ENCODE measurements at places on chromosomes 11 and 22.

- no peak for DNase-seq
Measured at GRCh38 chr11:63639199-63639832, 25.1 kb upstream of the PLAAT3 start.

- no peak for DNase-seq
Measured at GRCh38 chr11:128830290-128831173, 36.6 kb downstream of the KCNJ1 start.

DNA sequence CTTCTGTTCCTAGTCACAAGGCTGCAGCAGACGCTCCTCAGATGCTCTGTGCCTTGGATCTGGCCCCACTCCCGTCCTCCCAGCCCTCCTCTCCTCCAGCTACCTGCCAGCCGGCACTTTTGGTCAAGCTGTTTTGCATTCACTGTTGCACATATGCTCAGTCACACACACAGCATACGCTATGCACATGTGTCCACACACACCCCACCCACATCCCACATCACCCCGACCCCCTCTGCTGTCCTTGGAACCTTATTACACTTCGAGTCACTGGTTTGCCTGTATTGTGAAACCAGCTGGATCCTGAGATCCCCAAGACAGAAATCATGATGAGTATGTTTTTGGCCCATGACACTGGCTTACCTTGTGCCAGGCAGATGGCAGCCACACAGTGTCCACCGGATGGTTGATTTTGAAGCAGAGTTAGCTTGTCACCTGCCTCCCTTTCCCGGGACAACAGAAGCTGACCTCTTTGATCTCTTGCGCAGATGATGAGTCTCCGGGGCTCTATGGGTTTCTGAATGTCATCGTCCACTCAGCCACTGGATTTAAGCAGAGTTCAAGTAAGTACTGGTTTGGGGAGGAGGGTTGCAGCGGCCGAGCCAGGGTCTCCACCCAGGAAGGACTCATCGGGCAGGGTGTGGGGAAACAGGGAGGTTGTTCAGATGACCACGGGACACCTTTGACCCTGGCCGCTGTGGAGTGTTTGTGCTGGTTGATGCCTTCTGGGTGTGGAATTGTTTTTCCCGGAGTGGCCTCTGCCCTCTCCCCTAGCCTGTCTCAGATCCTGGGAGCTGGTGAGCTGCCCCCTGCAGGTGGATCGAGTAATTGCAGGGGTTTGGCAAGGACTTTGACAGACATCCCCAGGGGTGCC, 109.8 kb downstream of the BCR start:
- DNase-seq = peak; percentile 47

- DNase-seq = no peak
Measured at GRCh38 chr11:85539029-85539689, 88.0 kb downstream of the DLG2 start.

- no peak for DNase-seq
Measured at GRCh38 chr11:11218629-11218986, 134.4 kb downstream of the CSNK2A3 start.

GRCh38 chr11:47378836-47379170, 456 bp upstream of the SPI1 start:
- no peak for DNase-seq

DNA sequence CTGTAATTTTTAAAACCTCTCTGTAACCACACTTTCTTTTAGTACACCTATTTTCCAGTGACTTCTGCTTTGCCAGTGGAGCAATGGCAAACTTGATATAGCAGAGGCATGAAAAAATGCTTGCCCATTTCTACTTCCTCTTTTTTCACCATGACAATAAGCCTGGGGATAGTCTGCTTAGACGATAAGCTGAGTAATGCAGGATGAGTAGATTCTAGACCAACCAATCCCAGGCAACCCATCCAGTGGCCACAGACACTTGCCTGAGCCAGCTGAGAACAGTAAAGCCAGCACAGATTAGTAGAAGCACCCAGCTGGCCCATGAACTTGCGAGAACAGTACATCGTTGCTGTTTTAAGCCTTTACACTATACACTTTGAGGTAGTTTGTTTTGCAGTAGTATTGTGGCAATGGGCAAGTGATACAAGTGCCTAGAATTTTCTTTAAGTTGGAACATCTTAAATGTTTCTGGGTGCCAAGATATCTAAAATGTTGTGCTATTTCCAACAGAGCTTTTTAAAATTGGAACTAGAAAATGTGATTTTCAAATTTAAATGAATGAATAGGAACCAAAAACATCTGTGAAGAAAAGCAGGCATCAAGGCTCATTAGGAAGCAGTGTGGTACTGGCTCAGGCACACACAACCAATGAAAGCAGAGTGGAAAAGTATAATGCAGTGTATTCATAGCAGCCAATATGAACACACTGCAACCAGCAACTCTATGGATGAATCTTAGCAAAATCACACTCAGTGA, 37.7 kb downstream of the DDI1 start:
- DNase-seq = no peak

GRCh38 chr22:44821741-44822475, 69.5 kb downstream of the ARHGAP8 start:
- no peak for DNase-seq

GRCh38 chr11:41394521-41395195, 64.8 kb downstream of the LRRC4C start:
- no peak for DNase-seq

GRCh38 chr11:12020546-12020945, 12.1 kb upstream of the DKK3 start:
- no peak for DNase-seq

DNA sequence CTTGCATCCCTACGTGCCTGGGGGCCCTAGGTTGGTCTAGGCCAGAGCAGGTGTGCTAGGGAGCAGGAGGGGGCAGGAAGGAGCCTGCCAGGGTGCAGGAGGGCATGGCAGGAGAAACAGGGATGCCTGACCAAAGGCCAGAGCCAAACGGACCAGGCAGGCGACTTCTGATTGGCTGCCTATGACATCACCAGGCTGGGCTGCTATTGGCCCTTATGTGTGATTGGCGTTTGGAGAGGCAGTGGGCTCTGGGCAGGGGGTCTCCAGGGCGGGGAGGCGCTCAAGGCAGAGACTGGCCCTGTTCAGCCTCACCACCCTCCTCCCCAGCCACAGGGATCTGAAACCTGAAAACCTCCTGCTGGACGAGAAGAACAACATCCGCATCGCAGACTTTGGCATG, 44.4 kb downstream of the MOB2 start:
- DNase-seq = no peak

DNA sequence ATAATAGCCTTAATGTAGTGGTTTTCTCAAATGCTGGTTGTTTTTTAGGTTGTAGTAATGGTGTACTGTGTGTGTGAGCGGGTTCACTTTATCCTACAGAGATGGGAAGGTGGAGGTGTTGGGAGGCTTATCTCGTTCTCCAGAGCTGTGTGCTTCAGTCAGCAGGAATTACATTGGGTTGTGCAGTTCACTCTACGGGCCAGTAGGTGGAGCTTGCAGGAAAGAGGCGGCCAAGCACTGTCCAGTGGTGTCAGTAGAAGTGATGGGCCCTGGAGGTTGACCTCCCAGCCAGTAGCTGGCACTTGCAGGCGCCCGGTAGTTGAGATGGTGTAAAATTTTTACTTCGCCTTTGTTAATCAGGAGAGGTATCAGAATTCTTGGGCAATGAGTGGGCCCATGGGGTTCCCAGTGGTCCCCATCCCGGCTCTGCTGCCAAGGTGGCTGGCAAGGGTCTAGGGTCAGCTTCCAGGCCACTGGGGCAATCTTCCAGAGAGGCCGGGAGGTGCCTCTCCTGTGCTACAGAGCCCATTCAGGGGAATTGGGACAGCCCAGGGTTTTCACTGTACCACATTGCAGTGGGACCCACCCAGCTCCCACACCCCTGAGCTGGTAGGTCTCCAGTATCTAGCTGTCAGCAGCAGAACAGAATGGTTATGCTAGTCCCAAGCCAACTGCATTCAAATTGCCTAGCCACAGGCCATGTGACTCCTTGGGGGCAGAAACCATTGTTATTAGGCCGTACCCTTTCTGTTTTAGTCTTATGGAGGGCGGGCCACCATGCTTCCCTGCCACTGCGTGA, 43.9 kb downstream of the BIRC2 start:
- peak; percentile 45 for DNase-seq

- no peak for DNase-seq
Measured at GRCh38 chr11:134786636-134787035, 374.6 kb upstream of the B3GAT1 start.

GRCh38 chr11:59272771-59273372, 60.1 kb upstream of the MPEG1 start:
- no peak for DNase-seq

GRCh38 chr11:67194096-67194495, 72.2 kb upstream of the GRK2 start:
- DNase-seq = no peak

GRCh38 chr11:76074148-76075095, 131.9 kb downstream of the WNT11 start:
- DNase-seq = no peak

DNA sequence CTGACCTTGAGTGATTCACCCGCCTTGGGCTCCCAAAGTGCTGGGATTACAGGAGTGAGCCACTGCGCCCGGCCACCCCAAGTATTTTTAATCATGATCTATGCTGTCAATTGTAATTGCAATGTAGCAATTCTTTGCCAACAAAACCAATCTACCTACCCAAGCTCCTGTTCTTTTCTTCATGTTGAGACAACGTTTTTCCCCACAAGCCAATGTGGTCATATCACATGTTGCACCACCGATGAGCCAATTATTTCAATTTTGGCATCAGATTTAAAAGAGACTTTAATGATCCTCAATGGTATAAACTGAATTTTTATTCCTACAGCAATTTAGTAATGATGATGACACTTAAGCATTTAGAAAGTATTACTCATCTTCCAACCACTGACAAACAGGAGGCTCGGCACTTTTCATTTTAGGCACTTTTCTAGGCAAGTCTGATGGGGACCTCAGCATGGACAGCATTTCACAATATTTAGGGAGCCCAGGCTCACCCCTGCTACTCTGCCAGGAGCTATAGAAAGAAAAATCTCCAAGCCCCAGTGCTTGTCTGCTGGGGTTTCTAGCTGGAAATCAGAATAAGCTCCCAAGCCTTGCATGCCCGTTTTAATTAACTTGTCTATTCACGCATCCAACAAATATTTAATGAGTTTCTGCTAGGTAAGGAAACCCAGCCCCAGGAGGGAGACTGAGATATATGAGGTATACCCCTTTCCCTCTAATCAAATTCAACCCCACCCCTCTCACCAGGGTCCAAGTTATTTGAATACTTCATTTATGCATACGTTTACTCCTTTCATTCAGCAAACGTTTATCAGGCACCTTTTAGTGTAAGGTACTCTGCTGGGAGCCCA, 291.4 kb downstream of the ST3GAL4 start:
- DNase-seq = no peak

- DNase-seq = no peak
Measured at GRCh38 chr11:117071344-117071787, 26.9 kb downstream of the SIK3 start.

DNA sequence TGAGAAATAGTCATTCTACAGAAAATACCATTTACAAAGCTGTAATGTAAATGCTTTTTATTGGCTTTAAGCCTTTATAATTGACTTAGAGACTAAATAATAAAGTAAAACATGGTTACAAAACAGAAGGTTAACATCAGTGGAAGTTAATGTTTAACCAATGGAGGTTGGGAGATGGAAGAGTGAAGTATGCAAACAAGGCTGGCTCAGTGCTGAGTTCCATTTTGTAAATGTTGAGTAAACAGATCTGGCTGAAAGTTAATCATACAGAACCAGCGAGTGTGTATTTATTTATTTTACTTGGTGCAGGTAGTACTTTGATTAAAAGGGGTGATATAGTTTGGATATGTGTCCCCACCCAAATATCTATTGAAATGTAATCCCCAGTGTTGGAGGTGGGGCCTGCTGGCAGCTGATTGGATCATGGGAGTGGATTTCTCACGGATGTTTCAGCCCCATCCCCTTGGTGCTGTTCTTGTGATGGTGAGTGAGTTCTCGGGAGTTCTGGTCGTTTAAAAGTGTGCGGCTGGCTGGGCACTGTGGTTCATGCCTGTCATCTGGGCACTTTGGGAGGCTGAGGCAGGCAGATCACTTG, 827.4 kb downstream of the OPCML start:
- no peak for DNase-seq

GRCh38 chr11:67999201-67999629, 4.7 kb downstream of the UNC93B1 start:
- no peak for DNase-seq

- no peak for DNase-seq
Measured at GRCh38 chr11:113833151-113833550, 42.2 kb downstream of the USP28 start.
